HL-60 (cell line): ENCODE measurements at places on chromosomes 1 and 21.
A peak's percentile ranks its signal among the peaks of the same experiment; 100 is the strongest.

DNA sequence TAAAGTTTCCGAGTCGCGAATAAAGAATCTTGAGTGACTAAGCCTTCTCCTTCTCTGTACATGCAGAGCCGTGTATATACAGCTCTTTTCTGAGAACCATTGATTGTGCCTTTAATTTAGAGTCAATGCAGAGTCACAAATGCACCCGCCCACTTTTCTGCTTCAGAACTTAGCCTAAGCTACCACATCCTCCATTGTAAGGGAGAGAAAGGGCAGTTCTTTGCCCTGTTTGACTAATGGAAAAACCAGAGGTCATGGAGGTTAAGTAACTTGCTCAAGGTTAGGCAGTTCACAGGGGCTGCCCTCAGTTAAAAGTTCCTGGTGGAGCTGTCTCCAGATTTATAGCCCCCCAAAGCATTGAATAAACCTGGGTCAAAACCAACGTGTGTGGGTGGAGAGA, 139.6 kb downstream of the TOMM20 start:
- no peak for DNase-seq

DNA sequence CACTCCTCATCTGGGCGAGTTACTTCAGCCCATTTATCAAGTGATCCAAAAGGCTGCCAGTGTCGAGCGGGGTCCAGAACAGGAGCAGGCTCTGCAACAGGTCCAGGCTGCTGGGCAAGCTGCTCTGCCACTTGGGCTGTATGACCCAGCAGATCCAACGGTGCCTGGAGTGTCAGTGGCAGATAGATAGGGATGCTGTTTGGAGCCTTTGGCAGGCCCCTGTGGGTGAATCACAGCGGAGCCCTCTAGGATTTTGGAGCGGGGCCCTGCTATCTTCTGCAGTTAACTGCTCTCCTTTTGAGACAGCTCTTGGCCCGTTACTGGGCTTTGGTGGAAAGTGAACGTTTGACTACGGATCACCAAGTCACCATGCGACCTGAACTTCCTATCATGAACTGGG, 7.5 kb downstream of the MMEL1 start:
- DNase-seq, result no peak

DNA sequence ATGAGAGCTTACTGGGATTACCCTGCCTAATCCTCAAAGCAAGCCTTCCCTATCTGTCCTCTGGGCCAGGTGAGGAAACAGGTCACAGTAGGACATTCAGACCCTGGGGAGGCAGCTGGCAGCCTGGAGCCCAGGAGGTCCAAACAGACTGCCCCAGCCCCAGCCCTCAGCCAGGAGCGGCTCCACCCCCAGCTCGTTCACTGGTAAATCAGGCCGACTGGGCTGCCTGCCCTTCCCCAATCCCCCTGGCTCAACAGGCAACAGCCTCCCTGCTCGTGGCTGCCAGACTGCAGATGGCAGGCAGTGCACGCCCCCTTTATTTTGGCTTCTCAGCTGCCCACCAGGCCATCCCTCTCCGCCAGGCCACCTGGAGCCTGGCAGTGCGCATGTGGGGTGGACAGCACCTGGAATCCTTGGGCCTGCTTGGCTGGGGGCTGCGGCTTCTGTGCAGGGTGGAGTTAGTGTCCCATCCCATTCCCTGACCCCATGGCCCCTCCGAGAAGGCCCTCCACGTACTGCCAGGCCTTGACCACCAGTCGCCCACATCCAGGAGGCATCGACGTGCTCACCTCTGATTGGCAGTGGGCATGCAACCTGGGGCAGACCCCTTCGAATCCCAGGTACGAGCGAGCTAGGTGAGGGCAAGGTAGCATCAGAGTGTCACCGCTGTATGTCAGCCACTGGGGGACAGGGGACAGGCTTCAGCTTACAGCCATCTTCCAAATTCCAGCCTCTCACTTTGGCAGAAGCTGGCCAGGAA, 11.2 kb upstream of the ZNF670 start:
- no peak for DNase-seq

- DNase-seq, result no peak
Observed at GRCh38 chr21:22885614-22886013, 1887.4 kb downstream of the NCAM2 start.

- DNase-seq, result no peak
Observed at GRCh38 chr1:93729502-93729901, 47.9 kb upstream of the BCAR3 start.

DNA sequence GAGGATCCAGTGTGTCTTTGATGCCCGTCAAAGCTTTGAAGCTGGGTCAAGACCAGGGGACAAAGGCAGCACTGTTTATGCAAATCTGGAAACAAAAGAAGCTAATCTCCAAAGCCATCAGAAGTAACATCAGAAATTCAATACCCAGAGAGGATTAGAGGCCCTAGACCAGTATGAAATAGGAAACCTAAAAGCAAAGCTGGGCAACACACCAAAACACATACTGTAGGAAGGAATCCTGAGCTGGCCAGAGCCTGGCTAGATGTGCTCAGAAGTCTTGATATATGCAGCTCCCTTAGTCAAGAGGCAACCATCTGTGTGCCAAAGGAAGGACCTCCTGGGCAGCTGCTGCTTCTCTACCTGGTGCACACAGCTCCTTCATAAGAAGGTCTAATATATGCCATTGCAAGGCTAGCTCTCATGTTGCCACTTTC, 12.3 kb downstream of the COLGALT2 start:
- no peak for DNase-seq

DNA sequence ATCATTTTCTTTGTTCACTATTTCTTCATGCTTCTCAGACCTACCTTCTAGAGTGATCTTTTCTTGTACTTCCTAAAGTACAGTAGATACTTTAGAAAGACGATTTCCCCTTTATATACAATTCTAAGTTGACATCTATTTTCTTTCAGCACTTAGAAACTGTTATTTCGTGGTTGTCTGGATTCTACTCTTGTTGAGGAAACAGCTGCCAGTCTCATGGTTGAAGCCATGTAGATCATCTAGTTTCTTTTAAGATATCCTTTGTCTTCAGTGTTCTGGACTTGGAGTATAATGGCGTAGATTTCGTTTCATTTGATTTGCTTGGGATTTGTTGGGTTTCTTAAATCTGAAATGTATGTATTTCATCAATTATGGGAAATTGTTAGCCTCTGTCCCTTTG, 67.6 kb downstream of the PKN2 start:
- DNase-seq, result no peak

DNA sequence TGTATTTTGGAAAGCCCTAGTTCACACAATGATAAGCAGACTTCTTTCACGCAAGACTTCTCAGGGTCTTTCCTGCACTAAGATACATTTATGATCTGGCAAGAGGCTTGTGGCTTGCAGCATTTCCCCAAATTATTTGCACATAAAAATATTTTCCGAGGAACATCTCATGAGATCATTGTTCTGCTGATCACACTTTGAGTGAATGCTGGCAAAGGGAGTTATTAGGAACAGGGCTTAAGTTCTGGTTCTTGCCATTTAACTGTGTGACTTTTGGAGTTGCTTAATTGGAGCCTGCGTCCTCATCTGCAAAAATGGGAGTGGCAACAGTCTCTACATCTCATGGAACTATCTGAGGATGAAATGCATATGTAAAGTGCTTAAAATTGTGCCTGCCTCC, 50.2 kb downstream of the GADD45A start:
- DNase-seq, result no peak

GRCh38 chr1:224106568-224107281, 7.2 kb upstream of the FBXO28 start:
- peak; percentile 50 for DNase-seq

- DNase-seq, result no peak
Observed at GRCh38 chr1:101203820-101204540, 32.8 kb upstream of the S1PR1 start.

GRCh38 chr1:19450811-19451515, 34.4 kb downstream of the CAPZB start:
- DNase-seq, result no peak

- DNase-seq, result no peak
Observed at GRCh38 chr1:157233131-157233530, 94.9 kb upstream of the ETV3 start.

GRCh38 chr1:230798491-230798890, 51.3 kb downstream of the CAPN9 start:
- no peak for DNase-seq

DNA sequence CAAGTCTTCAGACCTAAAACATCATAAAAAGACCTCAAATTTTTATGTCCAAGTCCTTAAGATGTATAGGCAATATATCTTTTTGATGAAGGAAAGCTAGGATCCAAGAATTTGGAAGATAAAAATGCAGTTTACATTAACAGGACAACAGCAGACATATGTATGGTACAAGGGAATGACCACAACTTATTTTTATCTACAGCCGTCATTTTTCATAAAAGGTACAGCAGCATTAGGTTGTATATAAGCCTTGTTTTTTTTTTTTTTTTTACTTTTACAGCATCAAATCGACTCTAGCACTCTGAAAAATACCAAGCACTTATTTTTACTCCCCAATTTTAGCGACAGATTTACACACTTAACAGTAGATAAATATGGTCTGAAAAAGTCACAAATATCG, 1.3 kb downstream of the SRSF10 start:
- peak; percentile 18 for DNase-seq

DNA sequence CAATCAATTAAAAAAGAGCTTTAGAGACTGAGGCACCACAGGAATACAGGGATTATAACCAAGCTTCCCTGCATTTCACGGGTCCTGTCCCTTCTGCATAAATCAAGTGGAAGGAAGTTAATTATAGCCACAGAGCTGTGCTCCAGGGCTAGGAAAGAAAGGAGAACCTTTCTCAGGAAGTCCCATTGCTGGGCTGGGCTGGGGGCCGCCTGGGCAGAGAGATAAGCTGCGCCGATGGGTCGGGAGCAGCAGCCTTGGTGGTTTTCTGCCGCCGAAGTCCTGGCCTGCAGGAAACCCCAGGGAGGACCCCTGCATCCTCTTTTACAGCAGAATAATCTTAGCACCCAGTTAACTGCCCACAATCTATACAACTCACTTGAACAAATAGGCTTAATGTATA, 12.6 kb upstream of the CD34 start:
- peak; percentile 73 for DNase-seq

- peak; percentile 25 for DNase-seq
Observed at GRCh38 chr1:19128968-19129514, 81.0 kb downstream of the UBR4 start.

- DNase-seq, result no peak
Observed at GRCh38 chr1:29370067-29370466, 133.7 kb downstream of the PTPRU start.

DNA sequence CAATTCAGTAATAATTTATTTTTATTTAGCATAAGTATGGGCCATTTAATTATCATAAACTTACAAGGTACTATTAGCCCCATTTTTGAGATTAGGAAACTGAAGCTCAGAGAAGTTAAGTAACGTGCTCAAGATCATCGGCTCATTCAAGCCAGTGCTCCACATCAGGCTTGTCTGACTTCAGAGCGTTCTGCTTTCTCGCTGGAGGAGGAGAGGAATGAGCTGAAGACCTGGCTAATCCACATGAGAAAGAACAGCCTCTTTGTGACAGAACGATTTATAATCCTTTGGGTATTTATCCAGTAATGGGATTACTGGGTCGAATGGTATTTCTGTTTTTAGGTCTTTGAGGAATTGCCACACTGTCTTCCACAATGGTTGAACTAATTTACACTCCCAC, 39.7 kb downstream of the DDX20 start:
- no peak for DNase-seq

- no peak for DNase-seq
Observed at GRCh38 chr21:31957631-31958030, 84.8 kb downstream of the HUNK start.

DNA sequence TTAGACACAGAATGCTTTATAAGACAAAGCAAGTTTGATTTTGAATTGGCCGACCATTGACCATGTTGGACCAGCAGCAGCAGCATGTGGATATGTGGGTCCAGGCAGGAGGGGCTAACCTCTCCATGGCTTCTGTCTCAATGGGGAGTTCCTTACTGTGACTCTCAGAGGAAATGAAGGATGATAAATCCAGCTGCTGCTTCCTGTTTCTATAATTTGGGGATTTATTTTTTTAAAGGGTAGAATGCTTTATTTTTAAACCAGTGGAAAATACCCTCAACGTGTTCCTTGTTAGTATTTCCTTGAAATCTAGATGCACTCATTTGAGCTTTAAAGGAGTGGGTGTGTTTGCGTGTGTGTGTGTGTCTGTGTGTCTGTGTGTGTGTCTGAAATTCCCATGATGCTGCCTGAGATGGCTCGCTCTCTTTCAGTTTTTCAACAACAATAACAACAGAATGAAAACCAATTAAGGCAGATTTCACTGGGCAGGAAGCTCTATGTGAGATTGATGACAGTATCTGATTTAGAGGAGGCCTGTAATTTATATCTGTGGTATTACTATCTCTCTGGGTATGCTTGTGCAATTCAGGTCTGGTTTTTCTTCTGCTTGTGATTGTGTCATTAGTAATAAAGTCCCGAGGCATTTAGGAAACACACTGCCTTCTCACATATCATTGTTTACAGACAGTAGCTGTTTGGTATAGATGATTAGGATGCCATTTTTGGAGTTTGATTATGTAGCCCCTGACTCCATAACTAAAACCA, 86.1 kb upstream of the ZNF326 start:
- DNase-seq, result peak; percentile 26

GRCh38 chr1:152458384-152459185, 44.5 kb upstream of the CRNN start:
- DNase-seq, result peak; percentile 55

GRCh38 chr1:15622712-15623373, 5.6 kb downstream of the DDI2 start:
- no peak for DNase-seq

GRCh38 chr1:219582296-219582695, 30.6 kb downstream of the ZC3H11B start:
- DNase-seq, result peak; percentile 38
